Keratinocyte (primary cell): ENCODE measurements at places on chromosomes 1 and 21. TPM values are rescaled to one million over a fixed set of nuclear protein-coding genes. Genes with fewer than 3 reads are reported as not detected.

DNA sequence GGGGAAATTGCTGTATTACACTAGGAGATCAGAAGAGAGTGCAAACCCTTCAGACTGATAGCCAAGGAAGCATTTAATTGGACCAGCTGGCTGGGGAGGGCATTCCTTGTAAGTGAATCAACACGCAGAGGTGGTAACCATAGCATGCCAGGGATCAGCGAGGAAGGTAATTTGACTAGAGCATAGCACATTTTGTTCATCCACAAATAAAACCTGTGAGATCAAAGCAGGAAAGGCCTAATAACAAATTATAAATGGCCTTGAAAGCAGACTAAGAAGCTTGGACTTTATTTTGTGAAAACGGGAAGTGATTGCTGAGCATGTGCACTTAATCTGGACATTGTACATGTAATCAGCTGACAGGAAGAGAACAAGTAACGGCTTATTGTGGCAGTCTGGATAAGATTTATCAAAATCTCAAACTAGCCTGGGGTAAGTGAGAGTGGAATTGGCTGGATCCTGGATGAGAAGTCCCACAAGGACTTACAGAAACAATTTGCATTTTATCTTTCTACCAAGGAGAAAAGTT, 11.7 kb upstream of the CD55 start:
- DNase-seq, result no peak

GRCh38 chr1:93448983-93449804, 1.3 kb downstream of the FNBP1L start:
- DNase-seq, result no peak

DNA sequence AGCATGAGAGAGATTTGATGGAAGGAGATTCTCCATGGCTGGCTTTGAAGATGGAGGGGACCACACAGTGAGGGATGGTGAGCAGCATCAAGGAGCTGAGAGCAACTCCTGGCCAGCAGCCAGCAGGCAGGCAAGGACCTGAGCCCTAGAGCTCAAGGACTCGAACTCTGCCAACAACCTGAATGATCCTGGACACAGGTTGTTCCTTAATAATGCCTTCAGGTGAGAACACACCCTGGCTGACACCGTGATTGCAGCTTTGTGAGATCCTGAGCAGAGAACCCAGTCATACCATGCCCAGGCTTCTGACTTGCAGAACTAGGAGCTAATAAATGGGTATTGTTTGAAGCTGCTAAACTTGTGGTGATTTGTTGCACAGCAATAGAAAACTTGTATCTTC, 183.1 kb downstream of the LMX1A start:
- peak; percentile 48 for DNase-seq

DNA sequence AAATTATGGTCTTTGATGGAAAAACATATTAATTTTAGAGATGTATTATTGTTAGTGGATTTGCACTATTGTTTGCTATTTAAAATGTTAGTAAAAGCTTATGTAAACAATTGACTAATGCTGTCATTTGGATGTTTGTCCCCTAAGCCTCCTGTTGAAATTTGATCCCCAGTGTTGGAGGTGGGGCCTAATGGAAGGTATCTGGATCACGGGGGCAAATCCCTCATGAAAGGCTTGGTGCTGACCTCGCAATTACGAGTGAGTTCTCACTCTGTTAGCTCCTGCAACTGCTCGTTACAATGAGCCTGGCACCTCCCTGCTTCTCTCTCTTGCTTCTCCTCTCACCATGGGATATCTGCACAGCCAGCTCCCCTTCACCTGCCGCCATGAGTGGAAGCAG, 14.3 kb downstream of the TMEM35B start:
- DNase-seq, result no peak

GRCh38 chr1:181075766-181076350, 12.6 kb upstream of the IER5 start:
- no peak for DNase-seq

- DNase-seq, result no peak
Measured at GRCh38 chr21:25409978-25410377, 197.3 kb downstream of the MRPL39 start.

- no peak for DNase-seq
Measured at GRCh38 chr1:158333405-158334155, 2.2 kb upstream of the CD1B start.

GRCh38 chr21:37642493-37642892, 273.8 kb downstream of the KCNJ6 start:
- no peak for DNase-seq

DNA sequence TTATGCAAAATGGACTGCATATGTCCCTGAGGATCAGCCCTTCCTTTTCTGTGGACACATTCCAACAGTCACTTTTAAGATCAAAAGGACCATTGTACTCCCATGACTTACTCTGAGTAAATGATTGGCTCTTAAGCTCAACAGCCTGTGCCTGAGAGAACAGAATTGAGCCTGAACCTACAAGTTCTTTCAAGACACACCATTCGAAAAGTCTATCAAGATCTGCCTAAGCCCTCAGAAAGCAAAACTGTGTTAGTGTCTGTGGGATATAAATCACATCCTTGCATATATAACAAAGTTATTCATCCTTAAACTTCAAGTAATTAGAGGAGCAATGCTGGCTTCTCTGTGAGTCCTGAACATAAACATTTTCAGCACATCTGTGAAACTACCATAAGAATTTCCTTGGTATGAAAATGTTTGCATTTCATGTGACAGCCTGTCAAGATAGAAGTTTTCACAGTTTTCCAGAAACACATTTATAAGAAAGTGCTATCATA, 41.6 kb downstream of the PCNX2 start:
- DNase-seq, result no peak

DNA sequence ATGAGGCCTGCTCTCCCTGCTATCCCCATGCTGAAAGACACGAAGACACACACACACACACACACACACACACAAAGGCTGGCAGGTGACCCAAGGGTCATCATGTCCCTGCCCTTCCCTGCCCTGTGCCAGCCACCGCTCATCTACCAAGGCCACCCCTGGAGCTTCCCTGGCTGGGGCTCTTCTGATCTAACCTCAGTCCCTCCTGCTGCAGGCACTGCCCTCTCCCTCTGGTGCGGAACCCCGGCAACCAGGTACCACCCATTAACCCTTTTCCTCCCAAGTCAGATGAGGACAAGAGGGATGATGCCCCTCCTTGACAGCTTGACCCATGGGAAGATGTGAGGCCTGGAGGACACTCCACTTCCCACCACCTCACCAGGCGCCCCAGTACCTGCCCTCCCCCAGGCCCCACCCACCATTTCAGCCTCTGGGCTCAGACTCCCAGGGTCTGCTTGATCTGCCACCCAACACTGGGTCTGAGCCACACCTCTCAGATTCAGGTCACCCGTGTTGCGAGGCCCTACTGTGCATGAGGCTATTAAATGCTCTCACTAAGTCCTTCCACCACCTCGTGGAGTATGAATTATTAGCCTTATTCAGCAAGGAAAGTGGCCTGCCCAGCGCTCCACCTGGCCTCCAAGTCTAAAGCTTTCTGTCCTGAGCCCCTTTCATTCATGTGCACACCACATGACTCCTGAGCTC, 2.5 kb downstream of the SDC3 start:
- DNase-seq, result no peak

GRCh38 chr1:243312952-243313634, 57.3 kb downstream of the SDCCAG8 start:
- DNase-seq, result peak; percentile 67

EXOC8 gene
- 6.0 to 7.1 TPM (median 6.9 TPM) in 3 replicates for polyA plus RNA-seq

NAXE gene
- polyA plus RNA-seq, result 74.7 to 93.4 TPM (median 81.3 TPM) in 3 replicates

LRRC38 gene
- polyA plus RNA-seq, result 0.03 TPM in 1 of 3 replicates, not detected in the others

GJA8 gene
- polyA plus RNA-seq, result not detected in 3 replicates

RNF186 gene
- not detected in 3 replicates for polyA plus RNA-seq

GBP3 gene
- 37.1 to 51.1 TPM (median 42.6 TPM) in 3 replicates for polyA plus RNA-seq

SPRR2A gene
- 4.7 to 21.5 TPM (median 5.5 TPM) in 3 replicates for polyA plus RNA-seq

ACTA1 gene
- 0.05 to 0.09 TPM (median 0.05 TPM) in 3 replicates for polyA plus RNA-seq
